ENCODE measurements at places on chromosomes 1 and 21. TPM values are rescaled to one million over a fixed set of nuclear protein-coding genes. Genes with fewer than 3 reads are reported as not detected.

FOXJ3 gene
- 81.4 TPM for total RNA-seq

LRRC39 gene
- 0.86 TPM for total RNA-seq

SERTAD4 gene
- 2.0 TPM for total RNA-seq

RNU1-3 gene
- under 0.01 TPM for total RNA-seq

AGT gene
- total RNA-seq: 1.2 TPM

KIRREL1 gene
- 40.6 TPM for total RNA-seq

Measured in upper lobe of left lung (tissue), 6 donors.